NCI-H187 (cell line): ENCODE measurements at places on chromosomes 7 and 10.

DNA sequence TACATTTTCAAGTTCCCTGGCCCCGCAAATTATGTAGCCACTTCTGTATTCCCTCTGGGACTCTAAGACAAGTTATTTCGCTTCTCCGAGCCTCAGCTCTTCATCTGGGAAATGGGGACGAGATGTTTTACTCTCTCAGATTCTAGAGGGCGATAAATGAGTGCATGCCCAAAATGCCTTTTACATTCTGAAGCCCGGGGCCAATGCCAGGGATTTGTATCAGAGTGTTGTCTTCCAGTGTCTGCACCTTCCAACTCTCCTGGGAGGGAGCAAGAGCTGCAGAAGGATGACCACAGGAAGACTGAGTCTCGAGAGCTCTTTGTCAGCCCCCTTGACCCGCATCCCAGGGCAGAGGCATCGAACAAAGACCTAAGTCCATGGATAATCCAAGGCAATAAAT lies 39.9 kb downstream of the BUB3 start:
- no peak for DNase-seq

DNA sequence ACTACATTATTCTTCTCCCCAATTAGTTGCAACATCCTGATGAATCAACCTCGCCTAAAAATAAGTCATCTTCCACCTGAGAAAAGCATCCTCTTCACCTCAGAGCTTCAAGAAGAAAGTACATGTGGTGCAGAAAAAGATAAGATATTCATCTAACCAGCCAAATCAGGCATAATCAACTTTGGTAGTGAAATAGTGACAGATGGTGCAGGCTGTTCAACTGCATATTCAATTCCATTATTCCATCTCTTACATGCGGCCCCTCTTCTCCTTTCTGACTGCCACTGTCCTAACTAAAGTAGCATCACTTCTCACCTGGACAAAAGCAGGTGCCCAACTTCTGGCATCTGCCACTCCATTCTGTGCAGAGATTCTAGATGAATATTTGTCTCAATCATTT lies 148.4 kb upstream of the STEAP1 start:
- DNase-seq = no peak

DNA sequence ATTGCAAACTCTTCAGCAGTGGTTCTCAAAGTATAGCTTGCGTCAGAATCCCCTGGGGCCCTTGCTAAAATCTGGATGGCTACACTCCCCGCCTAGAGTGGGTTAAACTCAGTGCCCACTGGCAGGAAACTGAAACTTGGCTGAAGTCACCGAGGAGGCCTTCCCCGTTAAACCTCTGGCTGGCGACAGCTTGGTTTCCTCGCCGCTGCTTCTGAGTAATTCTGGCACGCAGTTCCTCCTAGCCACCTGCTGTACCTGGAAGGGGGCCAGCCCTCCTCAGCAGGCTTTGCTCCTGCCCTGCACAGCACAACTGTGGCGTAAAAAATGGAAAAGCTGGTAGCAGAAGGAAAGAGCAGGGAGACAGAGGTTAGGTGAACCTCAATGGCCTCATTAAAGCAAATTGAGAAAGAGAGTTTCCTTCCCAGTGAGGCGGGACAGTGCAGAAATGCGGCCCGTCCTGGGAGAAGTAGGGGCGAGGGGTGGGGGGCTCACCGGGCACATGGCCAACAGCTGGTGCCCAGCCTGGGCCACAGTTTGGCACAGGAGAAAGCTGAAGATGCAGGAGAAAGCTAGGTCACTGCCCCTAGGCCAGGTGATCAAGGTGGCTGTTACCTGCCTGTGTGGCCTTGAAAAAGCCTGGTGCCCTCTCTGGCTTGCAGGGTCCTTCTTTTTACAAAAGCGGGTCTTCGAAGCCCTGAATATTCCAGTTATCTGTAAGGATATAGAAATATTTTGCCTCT lies 46.6 kb downstream of the ALOX5 start:
- DNase-seq = no peak

DNA sequence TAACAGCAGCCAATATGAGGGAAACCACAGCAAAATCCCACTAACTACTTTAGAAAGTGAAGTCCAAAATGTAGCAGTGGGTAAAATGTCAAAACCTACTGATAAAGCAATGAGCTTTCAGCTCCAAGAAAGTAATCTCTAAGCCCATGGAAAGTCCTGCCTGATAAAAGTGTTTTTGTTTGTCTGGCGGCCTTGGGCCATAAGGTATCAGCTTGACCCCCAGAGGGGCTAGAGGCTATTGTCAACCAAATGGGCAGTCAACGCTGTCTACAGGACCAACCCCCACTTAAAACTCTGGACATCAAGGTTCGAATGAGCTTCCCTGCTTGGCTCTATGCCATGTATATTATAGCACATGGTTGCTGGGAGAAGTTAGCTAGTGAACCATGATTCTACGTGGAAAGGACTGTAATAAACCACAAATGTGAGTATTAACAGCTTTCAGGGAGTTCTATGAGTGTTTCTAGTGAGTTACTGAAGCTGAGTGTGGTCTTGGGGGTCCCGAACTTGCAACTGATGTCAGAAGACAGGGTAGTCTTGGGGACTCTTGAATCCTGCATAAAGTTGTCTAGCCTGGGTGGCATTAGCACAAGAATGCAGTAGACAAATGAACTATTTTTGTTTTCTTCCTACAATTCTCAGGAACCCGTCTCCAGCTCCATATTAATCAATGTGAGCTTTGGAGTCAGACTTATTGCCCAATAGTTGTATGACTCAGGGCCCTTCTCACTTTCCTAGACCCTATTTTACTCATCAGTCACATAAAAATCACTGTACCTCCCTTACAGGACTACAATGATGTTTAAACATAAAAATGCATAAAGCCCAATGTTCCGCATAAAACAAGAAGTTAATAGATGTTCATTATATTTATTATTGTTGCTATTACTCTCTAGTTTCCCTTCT lies 164.9 kb downstream of the DGKI start:
- no peak for DNase-seq

GRCh38 chr10:113475381-113475807 lies 77.5 kb upstream of the HABP2 start:
- DNase-seq = no peak

GRCh38 chr10:96441322-96441885 lies 72.3 kb downstream of the TLL2 start:
- no peak for DNase-seq

DNA sequence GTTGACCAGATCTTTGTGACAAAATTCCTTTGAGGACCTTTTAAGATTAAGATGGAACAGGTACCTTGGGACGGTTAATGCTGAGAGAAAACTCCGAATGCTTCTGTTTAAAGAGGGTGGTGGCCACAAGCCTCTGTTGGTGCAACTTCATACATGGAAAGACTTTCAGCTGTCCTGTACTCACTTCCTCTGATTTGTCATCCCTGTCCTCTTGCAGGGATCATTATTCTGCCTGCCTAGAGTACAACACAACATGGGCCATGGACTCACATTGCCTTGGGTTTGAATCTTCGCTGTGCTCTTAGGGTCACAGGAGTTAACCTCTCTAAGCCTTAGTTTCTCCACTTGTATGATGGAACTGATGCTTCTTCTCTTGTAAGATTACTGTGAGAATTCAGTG lies 75.1 kb downstream of the ENTPD1 start:
- no peak for DNase-seq

DNA sequence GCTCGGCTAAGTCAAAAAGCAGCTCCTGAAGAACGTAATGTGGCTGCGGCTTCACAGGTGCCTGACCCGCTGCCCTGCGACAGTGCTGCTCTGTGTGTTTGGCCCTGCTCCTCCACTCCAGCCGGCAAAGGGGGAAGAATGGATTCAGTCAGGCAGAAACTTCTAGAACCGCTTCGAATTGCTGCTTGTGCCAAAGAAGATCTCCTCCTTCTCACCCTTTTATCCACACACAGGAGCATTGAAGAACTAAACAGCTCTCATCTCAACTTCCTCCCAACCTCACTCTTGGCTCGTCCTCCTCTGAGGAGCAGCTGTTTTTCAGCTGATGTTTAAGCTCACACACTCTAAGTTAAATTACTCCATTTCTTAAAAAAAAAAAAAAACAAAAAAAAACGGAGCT lies 651.4 kb downstream of the INHBA start:
- no peak for DNase-seq

- no peak for DNase-seq
Measured at GRCh38 chr7:85160223-85160622, 26.6 kb downstream of the SEMA3D start.

DNA sequence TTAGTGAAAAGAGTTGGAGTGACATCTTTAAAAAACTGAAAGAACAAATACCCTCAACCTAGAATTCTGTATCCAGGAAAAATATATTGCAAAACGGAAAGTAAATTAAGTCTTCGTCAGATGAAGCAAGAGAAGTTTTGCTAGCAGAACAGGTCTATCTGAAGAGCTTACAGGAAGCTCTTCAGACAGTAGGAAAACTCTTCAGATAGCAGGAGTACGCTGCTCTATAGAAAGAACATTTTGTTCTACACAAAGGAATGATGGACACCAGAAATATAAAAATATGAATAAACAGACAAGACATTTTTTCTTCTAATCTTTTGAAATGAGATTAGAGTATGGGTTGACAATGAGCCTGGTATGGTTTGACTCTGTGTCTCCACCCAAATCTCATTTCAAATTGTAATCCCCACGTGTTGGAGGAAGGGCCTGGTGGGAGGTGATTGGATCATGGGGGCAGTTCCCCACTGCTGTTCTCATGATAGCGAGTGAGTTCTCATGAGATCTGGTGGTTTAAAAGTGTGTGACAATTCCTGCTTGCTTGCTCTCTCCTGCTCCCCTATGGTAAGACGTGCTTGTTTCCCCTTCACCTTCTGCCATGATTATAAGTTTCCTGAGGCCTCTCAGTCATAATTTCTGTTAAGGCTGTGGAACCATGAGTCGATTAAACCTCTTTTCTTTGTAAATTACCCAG lies 567.3 kb downstream of the AUTS2 start:
- DNase-seq = no peak

- DNase-seq = no peak
Measured at GRCh38 chr10:3785851-3786271, 852 bp upstream of the KLF6 start.

DNA sequence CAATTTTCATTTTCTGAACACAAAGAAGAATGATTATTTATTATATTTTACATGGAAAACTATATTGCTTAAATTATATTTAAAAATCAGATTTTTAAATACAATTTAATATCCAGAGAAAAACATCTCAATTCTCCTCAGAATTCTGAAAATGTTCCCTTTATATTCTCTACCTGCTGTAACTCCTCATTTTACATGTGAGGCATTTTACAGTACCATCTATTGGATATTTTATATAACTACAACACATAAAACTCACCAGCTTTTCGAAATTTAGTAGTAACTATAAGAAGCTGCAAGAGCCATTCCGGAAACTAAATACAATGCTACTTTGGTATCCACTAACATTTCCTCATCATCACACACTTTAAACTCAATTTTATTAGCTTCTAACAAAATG lies 264.6 kb downstream of the DGKB start:
- no peak for DNase-seq

GRCh38 chr10:101165736-101166135 lies 34.6 kb downstream of the TLX1 start:
- no peak for DNase-seq

DNA sequence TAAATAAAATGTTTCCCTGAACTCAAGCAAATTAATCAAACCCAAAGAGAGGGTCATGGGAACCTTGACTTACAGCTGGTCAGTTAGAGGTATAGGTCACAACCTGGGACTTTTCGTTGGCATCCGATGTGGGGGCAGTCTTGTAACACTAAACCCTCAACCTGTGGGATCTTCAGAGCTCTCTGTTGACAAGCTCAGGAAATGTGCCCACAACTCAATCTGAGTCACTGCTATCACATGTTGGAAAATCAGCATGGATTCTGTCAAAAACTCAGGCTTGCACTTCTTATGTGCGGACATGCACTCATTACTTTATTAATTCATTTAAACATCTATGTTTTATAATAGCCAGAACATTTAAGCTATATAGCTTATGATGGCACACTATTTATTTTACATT lies 424.6 kb upstream of the SORCS1 start:
- no peak for DNase-seq

GRCh38 chr7:111392294-111392693 lies 170.0 kb downstream of the IMMP2L start:
- DNase-seq = no peak

GRCh38 chr10:78505657-78506056 lies 472.0 kb downstream of the RPS24 start:
- no peak for DNase-seq

DNA sequence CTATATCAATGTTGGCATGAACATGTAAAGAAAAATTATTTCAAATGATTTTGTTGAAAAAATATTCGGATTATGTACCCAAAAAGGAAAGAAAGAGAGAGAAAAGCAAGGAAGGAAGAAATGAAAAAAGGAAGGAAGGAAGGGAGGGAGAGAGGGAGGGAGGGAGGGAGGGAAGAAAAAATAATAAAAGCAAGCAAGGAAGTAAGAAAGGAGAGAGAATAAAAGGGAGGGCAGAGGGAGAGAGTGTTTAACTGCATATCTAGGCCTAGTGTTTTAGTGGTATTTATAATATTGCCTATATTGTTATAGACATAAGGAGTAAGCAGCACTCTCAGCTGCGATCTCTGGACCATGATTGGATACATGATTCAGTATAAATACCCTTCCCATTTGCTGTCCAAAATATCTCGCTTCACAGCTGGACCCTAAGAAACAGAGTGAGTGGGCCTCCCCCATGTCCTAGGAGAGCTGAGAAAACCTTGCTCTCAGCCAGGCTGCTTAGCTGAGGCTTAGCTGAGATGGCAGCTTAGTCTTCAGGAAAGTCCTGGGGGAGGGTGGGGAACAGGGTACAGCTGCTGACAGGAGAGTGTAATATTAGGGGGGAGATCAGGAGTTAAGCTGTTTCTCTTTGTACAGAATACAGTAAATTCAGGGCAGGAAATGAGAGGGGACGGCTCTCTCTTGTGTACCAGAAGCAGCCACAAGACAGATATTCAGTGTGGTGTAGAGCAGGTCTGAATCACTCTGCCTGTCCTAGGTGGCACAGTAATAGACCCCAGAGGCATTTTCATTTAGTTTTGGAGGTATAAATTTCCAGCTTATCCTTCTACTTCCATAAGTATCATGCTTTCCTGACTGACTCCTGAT lies 66.8 kb upstream of the TARP start:
- DNase-seq = no peak

- no peak for DNase-seq
Measured at GRCh38 chr7:130141884-130142653, 63.1 kb downstream of the TMEM209 start.
